ENCODE measurements at places on chromosomes 11 and 22.

DNA sequence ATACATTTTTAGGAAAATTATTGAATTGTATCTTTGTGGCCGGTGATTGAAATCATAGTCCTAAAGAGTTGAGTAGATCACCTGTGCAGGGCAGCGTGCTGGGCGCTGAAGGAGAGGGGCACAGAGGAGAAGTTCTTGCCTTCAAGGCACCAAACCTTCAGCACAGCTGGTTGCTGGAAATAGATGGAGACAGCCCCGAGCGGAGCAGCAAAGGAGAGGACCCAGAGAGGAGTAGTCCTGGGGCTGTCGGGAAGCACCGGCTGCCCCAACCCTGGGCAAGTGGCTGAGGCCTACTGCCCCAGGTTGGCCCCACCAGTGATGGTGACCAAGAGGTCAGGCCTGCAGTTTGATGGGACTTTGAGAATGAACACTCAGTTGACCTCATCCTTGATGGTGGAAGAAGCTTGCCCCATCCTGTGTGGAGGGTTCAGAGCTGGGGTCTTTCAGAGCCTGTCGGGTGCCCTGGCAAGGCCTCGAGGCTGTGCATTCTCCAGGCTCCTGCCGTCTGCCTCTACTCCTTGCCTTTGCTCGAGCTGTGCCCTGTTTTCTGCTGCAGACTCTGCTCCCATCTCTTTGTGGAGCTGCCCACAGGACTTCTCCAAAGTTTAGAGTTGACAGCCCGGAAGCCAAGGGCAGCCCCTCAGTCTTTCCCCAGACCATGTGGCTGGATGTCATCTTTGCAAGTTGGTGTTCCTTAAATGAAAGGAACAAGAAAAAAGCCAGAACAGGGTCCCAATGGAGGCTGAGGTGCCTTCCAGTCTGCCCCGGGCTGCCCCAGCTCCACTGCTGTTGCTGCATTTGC is 285.1 kb downstream of the TBC1D22A start:
- no peak for DNase-seq

DNA sequence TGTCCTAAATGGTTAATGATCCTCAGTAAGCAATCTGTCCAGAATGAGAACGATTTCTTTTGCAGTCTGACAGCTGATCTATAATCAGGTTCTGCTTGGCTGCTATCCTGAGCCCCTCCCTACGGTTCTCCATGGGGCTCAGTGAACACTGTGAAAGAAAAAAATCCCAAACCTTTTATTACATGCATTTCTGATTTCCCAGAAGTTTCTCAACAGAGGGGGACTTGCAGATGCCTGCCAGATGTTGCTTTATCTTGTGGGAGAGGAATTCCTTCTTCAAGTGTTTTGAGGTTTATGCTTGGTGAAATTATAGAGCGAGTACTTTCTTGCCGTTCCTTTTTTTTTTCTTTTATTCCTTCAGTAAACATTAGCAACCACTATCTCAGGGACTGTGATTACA is 531.9 kb upstream of the ISX start:
- no peak for DNase-seq

- no peak for DNase-seq
These were observed 33.4 kb upstream of the AMOTL1 start for GRCh38 chr11:94734563-94735275.

- DNase-seq = peak; percentile 80
These were observed 59.0 kb downstream of the SOX6 start for GRCh38 chr11:16297332-16297731.

DNA sequence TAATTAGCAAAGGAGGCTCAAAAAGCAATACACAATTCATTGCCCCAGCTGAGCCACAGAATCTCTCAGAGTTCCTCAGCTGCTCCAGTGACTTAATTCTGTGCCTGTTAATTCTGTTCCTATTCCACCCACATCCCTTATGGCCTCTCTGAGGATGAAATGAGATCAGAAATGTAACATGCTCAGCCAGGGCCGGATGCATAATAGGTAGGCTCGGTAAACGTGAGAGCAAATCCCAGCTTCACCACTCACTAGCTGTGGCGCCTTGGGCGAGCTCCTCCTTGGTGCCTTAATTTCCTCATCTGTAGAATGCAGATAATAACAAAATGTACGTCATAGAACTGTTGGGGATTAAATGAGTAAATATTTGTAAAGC is 42.8 kb upstream of the DKK3 start:
- DNase-seq = no peak

DNA sequence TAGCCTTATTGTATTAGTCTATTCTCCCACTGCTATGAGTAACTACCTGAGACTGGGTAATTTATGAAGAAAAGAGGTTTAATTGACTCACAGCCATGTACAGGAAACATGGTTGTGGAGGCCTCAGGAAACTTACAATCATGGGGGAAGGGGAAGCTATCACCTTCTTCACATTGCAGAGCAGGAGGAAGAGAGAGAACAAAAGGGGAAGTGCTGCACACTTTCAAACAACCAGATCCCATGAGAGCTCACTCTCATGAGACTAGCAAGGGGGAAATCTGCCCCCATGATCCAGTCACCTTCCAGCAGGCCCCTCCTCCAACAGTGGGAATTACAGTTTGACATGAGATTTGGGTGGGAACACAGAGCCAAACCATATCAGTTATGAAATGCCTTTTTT is 179.4 kb downstream of the ARHGAP42 start:
- peak; percentile 25 for DNase-seq

GRCh38 chr11:70456921-70457532 is 58.7 kb downstream of the CTTN start:
- peak; percentile 37 for DNase-seq

DNA sequence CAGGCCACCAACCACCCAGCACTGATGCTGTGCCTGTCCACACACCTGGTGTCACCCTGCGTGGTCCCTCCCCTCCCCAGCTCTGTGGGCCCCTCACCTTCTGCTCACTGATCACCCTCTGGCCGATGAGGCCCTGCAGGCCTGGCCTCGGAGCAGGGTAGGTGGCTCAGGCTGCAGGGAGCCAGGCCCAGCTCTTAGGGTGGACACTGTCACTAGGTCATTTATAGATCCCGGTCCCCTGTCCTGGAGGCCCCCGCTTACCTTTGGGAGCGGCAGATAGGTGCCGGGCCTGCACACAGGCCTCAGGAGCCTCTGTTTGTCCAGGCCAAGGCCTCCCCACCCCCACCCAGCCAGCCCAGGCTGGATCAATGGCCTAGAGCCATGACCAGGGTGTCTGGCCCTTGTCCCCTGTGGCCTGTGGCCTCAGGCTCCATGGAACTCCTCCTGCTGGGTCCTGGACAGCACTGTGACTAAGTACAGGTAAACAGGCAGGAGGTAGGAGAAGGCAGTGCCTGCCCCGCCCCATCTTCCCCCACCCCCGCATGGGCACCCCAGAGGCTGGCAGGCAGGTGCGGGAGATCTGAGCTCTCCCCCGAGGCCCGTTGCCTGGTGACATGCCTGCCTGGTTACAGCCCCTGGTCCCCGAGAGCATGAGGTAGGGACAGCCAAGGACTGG is at the start of gene TMPRSS6:
Gene TMPRSS6 (minus strand): TSS at position 472 of the 676 bp plus-strand sequence. CDS start 6,296 bp downstream, outside the sequence.
- no peak for DNase-seq

GRCh38 chr22:41512421-41513194 is 31.7 kb downstream of the POLR3H start:
- DNase-seq = peak; percentile 54

GRCh38 chr11:65474864-65475263 is 24.0 kb upstream of the MALAT1 start:
- no peak for DNase-seq

- no peak for DNase-seq
These were observed 211.5 kb upstream of the BLID start for GRCh38 chr11:122327528-122327927.

DNA sequence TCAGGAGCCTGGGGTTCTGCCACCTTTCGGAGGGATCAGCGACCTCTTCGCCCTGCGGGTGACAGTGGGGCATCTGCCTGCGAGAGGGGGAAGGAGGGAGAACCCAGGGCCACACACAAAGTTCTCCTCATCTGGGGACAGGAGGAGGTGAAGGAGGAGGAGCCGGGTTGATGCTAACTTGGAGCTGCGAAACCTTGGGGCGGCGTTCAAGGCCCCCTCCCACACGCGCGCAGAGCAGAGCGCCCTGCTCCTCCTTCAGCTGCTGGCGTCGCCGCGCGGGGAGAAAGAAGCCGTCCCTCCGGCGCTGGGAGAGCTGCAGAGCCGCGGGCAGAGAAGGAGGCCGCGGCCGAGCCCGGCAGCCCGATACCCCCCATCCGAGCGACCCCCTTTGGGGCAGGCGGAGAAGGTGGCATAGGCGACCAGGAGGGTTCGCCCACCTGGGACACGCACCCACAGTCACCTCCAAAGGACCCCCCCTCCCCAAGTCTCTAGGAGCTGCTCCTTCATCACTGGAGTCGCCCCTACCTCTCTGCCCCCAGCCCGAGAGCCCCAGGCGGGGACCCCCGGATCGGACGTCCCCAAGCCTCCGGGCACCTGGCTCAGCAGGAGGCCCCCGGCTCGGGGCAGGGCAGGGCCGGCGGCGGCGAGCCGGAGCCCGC is at the start of gene RASD2:
Gene RASD2 (plus strand): TSS at position 237 of the 659 bp plus-strand sequence. CDS start 5,979 bp downstream, outside the sequence.
- DNase-seq = no peak

GRCh38 chr11:30561691-30562415 is 24.3 kb downstream of the MPPED2 start:
- DNase-seq = no peak

GRCh38 chr11:29249713-29250112 is 767.1 kb downstream of the KCNA4 start:
- DNase-seq = no peak

GRCh38 chr11:44344423-44344820 is 34.5 kb upstream of the ALX4 start:
- no peak for DNase-seq

GRCh38 chr11:126352163-126352562 is 3.3 kb upstream of the ST3GAL4 start:
- DNase-seq = no peak

DNA sequence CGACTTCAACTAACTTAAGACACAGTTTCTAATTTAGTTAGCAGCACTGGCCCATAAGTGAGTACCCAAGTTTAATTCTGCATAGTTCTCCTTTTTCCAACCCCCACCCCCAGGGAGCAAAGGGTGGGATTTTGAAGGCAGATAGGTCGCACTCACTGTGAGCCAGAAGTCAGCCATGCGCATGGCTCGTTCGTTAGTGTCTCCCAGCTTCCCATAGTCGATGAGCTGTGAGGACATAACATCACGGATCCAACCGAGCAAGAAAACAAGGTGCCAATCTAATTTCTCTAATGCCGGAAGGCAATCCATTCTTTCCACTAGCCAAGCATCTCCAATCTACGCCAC is 577 bp downstream of the MRPL17 start:
- no peak for DNase-seq

GRCh38 chr11:8256271-8257002 is 7.2 kb downstream of the LMO1 start:
- DNase-seq = no peak

DNA sequence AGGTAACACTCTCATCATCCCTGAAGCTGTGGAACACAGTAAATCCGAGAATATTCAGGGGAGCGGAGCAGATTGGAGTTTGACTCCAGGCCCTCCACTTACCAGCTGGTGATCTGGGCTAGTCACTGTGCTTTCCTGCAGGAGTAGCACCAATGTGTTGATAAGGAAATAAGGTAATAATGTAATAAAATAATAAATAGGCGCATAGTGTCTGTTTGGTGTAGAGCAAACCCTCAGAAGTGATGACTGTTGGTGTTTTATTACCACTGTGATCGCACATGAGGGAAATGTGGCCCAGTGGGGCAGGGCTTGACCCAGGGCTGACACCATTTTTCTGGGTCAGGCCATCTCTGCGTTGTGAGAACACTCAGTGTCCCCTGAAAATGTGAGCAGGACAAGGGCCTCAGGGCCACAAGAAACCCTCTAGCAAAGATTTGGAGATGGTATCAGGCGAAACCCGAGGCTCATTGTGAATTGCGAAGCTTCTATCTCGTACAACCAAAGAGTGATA is 563.9 kb upstream of the B3GAT1 start:
- DNase-seq = no peak

DNA sequence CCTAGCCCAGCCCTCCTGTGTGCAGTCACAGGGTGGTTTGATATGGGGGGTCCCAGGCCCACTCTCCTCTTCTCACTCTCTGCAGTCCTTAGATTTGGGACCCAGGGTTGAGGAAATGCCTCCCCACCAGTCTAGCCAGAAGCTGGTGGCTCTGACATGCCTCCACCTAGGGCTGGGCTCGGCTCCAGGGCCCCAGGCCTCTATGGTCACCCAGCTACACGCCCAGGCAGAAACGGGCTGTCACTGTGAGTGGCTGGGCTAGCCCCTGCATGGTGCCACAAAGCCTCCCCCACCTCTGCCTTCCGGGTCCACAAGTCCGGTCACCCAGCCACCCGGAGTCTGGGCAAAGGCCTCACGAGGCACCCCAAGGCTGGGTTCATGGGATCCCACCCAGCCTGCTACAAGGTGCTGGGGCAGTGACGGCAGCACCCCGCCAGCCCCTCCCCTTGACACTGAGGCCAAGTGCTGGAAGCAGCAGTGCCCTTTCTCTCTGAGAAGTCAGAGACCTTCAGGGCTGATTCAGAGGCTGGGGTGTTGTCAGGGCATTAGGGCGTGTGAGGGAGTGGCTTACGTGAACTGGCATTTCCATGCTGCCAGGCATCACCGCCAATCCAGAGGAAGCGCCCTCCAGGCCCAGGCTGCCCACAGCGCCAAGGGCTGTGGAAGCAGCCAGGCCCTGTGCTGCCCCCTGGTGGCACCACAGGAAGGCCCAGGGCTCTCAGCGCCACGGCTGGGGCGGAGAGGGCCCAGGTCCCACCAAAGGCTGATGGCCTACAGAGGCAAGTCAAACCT is 638 bp upstream of the PITPNM1 start:
- peak; percentile 95 for DNase-seq

GRCh38 chr11:27820249-27820648 is 120.0 kb upstream of the BDNF start:
- no peak for DNase-seq

DNA sequence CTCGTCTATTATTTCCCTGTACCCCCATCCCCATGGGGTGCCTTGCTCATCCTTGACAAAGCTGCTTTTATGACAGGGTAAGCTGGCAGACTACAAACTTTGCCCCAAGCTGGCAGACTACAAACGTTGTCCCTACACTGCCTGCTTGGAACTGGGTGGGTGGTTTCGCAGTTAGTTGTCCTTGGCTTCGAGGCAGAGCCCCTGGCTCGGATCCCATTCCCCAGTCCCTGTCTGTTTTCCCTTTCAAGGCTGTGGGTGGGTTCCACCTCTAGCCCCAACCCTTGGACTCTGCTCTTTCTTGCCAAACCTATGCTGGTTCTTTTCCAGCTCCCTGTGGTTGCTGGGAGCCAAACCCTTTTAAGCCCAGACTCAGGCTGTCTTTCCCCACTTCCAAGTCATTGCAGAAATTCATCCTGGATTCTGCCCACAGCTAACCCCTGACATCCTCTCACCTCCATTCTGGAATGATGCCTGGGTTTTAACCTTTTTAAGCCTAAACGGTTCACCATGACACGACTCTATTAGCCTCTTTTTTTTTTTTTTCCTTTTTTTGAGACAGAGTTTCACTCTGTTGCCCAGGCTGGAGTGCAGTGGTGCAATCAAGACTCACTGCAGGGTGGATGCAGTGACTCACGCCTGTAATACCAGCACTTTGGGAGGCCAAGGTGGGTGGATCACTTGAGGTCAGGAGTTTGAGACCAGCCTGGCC is 9.2 kb upstream of the RBM14 start:
- no peak for DNase-seq

- DNase-seq = no peak
These were observed 32.9 kb downstream of the FAT3 start for GRCh38 chr11:92257536-92257935.

GRCh38 chr11:117424781-117425180 is 97.1 kb downstream of the CEP164 start:
- no peak for DNase-seq

- no peak for DNase-seq
These were observed 130.5 kb downstream of the LARGE1 start for GRCh38 chr22:33789690-33790253.

Data from hematopoietic multipotent progenitor cell treated with erythropoietin and hydrocortisone succinate and interleukin-3 and kit ligand, for 8 days (in vitro differentiated cells).